PC-3 (cell line): ENCODE measurements at places on chromosomes 4 and X. TPM values are rescaled to one million over a fixed set of nuclear protein-coding genes. Genes with fewer than 3 reads are reported as not detected.

Gene PTCHD1
- not detected in 2 replicates for total RNA-seq

Gene C1QTNF7
- not detected in 2 replicates for total RNA-seq

Gene NOA1
- 33.1 and 37.7 TPM in 2 replicates for total RNA-seq

Gene SLBP
- 98.3 and 109 TPM in 2 replicates for total RNA-seq

Gene HELT
- total RNA-seq: not detected in 2 replicates

Gene DMP1
- not detected in 2 replicates for total RNA-seq

Gene ZNF81
- 4.4 and 9.5 TPM in 2 replicates for total RNA-seq

Gene NAP1L3
- total RNA-seq: 1.5 and 1.9 TPM in 2 replicates

Gene TCEAL3
- 18.3 and 21.1 TPM in 2 replicates for total RNA-seq

Gene RADX
- 0.18 TPM in 1 of 2 replicates, not detected in the other for total RNA-seq

Gene ZNF275
- total RNA-seq: 7.1 and 7.8 TPM in 2 replicates

Gene FAM184B
- total RNA-seq: 0.47 and 0.81 TPM in 2 replicates
